ENCODE measurements at places on chromosomes 12 and 14.

DNA sequence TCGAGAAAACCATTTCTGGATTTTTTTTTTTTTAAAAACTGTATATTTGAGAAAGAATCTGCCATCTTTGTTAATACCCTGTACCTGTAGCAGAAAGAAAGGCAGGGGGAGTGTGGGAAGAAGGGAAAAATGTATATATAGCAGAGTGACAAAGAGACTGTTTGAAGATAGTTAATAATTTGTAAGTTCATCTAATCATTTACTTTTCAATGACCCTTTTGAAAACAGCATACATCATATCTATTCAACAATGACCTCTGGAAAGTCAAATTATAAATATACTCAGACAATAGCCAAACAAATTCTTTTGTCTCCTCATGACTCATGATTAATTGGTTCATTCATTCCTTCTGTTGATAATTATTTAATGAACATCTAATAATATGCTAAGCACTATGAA is 10.9 kb upstream of the CPM start:
- DNase-seq: no peak

DNA sequence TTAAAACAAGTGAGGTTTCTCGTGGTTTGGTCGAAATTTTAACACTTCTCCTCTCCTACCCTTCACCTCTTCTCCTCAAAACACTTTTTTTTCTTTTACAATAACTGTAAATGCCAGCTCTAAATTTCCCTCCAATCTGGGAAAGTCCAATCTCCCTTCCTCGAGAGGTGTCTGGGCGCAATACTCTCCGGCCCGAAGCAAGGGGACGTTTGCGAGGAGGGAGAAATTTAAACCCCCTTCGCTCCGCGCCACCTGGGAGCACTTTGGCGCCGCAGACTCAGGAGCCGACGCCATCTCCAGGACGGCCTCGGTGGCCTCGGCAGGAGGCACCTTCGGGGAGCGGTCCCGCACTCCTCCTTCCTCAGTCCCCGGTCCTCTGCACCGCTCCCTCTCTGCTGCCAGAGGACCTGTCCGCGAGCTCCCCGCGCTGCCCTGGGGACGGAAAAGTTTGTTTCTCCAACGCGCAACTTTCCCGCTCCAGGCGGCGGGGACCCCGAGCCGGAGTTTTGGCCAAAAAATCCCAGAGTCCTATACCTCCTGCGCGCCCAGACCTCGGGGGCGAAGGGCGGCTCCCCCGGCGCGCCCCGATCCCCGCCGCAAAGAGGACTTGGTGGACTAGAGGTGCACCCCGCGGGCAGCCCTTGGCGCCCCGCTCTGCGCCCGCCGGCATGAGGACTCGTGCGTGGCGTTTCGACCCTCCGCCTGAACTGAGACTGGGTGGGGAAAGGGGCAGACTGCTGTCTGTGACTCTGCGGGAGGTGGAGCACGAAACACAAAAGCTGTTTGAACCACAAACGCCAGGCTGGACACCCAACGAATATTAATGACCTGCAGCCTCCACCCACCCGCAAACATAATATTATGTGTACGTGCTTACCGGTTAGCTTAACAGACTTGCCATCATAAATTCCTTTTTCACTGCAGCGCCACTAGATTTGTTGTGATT is 95.2 kb upstream of the HMGA2 start:
- DNase-seq: no peak

DNA sequence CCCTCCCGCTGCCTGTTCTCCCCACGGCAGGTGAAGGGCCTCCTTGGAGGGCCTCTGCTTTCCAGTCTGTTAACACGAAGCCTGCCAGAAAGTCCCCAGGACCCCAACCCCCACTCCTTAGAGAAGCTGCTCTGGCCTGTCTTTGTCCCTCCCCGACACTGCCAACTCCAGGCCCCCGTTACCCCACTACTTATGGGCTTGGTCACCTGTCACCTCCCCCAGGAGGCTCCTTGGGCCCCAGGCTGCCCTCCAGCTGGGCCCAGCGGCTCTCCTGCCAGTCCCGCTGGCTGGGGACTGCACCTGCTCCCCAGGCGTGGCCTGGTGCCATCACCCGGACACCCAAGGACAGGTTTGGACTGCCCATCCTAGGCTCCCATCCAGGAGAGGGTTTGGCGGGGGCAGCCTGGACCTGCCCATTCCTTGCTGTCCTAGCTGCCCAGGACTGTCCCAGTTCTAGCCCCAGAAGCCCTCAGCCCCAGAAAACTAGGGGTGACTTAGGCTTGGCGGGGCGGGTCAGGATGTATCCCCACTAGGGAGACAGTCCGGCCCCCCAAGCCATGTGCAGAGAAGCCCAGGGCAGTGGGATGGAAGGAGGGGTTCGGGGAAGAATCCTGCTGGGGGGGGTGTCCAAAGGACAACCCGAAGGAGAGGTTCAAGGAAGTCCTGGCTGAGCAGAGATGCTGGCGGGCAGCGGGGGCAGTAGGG is 155.7 kb upstream of the C14orf180 start:
- DNase-seq: no peak

DNA sequence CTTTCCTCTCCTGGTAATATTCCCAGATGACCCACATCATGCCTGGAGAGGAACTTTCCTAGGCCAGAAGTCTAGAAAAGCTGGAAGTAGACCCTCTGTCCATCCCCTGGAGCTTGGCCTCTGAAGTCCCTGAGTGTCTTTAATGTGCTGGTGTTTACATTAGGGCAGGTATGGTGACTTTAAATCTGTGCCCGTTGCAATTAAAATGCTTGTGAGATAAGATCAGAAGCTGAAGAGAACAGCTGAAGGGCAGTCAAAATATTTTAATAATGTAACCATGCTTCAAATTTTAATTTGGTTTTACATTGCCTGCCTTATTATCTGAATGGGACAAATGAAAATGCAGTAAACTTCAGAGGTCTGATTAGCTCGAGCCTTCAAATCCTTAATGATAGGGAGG is 1022.5 kb downstream of the BCL11B start:
- no peak for DNase-seq

GRCh38 chr12:90407841-90408240 is 547.1 kb downstream of the CCER1 start:
- DNase-seq: no peak

DNA sequence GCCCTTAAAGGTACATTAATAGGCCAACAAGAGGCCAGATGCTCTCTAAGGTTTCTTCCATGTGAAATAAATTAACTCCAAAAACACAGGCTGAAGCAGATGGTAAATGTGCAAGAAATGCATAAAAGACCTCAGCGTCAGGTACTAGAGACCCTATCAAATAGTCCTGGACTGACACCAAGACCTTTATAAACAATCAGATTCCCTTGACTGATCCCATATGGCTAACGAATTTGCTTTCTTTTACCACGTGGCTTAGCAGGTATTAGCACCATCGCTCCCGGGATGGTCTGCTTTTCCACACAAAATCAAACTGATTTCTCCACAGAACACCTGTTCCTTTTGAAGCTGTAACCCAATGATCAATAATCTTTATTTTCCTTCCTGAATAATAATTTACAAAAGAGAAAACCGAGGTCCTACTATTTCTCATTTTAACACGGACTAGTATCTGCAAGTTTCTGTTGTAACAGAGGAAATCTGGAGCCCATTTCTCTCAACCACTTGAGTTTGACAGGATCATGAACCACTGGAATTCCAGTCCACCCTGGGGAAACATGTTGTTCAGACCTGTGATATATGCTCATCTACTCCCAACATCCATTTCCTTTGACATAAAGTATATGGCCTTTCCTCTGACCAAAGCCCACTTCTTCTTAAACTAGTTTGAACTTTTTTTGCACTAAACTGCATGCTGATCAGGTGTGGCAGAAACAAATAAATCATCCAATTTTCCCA is 48.2 kb upstream of the DAAM1 start:
- no peak for DNase-seq

DNA sequence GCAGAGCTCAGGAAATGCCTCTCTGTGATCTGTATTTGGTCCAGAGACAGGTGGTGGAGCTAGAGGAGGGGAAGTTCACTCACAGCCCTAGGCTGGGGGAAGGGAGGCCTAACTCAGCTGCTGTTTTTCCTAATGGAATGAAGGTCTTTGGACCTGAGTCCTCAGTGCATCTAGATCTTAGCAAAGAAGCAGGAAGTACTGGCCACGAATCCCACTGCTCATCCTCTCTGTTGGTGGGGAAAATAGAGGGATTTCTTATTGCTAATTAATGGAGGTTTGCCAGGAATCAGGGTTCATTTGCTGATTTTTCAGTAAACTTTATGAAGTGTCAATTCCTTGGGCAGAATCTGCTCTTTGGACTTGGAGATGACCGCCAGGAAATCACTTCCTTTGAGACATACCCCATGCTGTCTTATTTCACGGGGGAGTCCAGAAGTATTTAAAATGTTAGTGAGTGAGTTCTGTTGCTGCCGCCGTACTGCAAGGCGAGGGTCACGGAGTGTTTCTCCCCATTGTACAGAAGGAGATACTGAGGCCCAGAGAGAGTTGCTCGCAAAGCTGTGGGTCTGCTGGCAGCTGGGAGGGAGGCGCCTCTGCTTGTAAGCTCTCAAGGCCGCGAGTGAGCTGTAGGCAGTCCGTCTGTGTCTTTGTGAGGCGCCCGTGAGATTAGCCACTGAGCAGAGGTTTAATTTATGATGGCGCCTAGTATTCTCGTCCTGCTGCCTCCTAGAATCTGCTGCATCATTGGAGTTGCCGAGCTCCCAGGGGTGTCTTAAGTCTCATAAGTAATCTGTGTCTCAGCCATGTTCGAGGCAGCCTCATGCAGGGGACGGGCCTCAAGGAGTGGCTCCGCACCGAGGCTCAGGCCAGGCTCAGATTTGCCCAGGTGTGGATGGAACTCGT is 88.2 kb downstream of the TSPAN9 start:
- DNase-seq: no peak

DNA sequence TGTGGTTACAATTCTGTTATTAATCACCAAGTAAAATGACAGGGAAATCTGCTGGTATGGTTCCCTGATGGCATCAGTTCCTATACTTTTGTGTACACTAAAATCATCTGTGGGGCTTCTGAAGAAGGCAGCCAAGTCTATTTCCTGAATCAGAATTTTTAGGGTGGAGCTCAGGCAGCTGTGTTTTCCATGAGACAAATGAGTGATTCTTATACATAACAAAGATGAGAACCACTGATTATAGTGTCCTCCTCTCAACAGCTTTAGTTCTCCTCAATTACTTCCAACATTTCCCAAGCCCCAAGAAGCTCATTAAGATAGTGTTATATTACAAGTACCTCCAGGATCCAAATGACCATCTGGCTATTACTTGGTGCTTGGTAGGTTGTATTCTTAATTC is 64.5 kb upstream of the USP44 start:
- DNase-seq: no peak

- no peak for DNase-seq
Observed at GRCh38 chr14:35849122-35849521, 23.0 kb downstream of the BRMS1L start.

- DNase-seq: no peak
Observed at GRCh38 chr12:22578328-22578727, 34.0 kb upstream of the C2CD5 start.

- DNase-seq: no peak
Observed at GRCh38 chr12:104275689-104276088, 27.9 kb upstream of the EID3 start.

GRCh38 chr12:112881602-112882001 is 25.2 kb upstream of the OAS1 start:
- DNase-seq: no peak

DNA sequence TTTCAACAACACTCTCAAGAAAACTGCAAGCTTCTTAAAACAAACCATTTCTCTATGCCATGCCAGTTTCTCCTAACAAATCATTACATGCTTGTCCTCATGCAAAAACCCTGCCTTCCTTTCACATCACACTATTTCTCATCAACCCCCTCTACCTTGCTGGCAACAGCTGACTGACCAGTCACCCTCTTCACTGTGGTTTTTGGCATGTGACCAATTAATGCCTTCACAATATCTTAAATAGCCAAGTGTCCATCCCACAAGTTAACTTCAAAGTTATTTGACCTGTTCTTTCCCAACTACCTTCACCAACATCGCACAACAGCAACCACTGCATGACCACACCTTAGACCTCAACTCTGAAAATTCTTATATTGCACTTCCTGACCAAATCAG is 159.6 kb downstream of the CEP128 start:
- no peak for DNase-seq

GRCh38 chr12:91230841-91231240 is 48.2 kb upstream of the DCN start:
- no peak for DNase-seq

- DNase-seq: no peak
Observed at GRCh38 chr14:64417055-64417770, 29.1 kb downstream of the MTHFD1 start.

- no peak for DNase-seq
Observed at GRCh38 chr14:95322651-95323050, 2.9 kb upstream of the CLMN start.

DNA sequence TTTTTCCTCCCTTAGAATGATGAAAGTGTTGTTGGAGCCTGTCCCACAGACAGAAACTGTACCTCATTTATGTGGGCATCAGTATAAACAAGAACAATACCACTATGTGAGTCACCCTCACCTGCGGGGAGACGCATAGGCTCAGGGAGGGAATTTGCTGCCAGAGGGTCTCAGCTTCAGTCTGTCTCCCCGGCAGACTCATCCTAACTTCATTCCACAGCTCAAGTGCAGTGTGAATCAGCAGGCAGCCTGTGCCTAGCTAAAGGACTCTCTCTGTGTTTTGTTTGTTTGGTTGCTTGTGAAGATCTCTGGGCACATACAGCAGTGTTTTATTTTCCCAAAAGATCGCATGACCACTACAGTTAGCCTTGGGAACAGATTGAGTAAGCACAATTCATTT is 98.9 kb downstream of the PRKCH start:
- peak; percentile 41 for DNase-seq

DNA sequence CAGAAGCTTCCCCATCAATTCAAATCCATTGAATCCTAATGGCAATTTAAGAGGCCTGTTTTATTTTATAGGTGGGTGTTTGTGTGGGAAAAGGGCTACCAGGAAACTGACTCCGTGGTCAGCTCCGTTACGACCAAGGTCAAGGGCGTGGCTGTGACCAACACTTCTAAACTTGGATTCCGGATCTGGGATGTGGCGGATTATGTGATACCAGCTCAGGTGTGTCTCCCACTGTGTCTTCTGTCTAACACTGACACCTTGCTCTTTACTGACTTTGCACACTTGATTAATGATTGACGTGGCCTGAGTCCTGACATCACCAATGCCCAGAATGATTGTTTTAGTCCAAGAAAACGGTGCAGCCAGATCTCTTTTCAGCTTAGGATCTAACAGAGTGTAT is 7.1 kb downstream of the P2RX4 start:
- no peak for DNase-seq

DNA sequence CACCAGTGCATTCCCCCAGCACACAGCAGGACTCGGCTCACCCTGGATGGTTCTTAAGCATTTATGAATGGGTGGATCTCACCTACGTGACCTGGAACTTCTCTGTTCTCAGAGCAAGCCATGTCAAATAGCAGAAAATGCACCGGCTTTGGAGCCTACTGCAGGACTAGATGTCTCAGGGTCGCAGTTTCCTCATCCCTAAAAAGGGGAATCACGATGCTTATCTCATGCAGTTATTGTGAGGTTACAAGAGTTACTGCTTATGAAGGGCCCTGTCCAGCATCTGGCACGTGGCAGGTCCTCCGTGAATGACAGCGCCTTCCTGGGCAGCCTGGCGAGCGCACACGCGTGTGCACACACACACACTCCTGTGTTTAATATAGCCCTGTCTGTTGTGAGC is 128.5 kb downstream of the ETV6 start:
- no peak for DNase-seq

GRCh38 chr14:99681832-99682148 is 2.3 kb upstream of the CYP46A1 start:
- DNase-seq: no peak

Data from activated naive CD8-positive, alpha-beta T cell treated with anti-CD3 and anti-CD28 coated beads for 36 hours (primary cell).